Posterior cingulate gyrus (tissue), 11 donors: ENCODE measurements at places on chromosomes 2 and 18.
A peak's percentile ranks its signal among the peaks of the same experiment; 100 is the strongest.

DNA sequence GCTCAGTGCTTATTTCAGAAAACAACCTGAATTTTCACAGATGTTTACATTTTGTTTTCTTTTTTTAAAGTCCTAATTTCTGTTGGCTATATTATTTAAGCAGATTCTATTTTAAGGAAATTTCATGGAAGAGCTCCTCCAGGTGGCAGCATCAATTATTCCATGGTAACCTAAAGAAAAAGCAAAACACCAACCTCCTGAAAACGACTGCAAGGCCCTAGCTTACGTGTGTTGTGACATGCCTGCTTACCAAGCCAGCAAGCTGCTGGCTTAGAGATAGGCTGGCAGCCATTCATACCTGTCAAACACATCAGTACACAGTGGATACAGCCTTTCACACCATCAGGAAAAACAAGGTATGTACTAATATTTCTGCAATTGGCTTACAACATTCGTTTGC is 64.9 kb downstream of the LPIN2 start:
- DNase-seq = no peak

DNA sequence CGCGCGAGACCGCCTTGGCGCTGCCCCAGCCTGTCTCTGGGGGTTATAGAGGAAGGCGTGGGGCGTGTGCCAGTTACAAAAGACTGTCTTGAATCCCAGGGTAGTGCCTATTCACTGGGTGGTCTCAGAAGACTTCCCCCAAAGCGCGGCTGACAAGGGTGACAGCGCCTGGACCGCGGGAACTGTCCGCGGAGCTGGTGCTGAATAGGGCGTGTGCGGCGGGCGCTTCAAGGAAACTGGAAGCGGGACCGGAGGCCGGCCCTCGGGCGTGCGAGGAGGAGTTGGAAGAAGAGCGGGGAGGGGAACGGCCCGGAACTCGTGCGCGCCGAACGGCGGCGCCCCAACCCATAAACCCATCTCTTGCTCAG is 2.3 kb downstream of the EGR4 start:
- DNase-seq = no peak

GRCh38 chr18:21196426-21196825 is 45.6 kb upstream of the GREB1L start:
- no peak for DNase-seq

DNA sequence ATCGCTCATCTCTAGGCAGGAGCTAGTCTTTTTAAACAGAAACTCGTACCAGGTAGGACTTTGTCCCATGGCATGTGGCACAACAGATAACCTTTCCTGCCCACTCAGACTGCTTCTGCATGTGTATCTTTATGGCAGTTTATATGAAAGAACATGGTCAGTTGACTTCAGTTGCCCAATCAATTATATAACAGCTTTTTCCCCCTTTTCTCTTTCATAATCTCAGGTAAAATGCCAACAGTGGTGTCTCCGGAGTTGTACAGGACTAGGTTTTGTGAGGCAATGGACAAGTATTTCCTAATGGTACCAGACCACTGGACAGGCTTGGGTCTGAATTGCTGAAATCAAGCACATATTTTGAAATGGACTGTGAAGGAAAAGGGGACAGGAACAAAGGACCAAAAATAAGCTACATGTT is 51.6 kb upstream of the PTH2R start:
- DNase-seq = no peak

DNA sequence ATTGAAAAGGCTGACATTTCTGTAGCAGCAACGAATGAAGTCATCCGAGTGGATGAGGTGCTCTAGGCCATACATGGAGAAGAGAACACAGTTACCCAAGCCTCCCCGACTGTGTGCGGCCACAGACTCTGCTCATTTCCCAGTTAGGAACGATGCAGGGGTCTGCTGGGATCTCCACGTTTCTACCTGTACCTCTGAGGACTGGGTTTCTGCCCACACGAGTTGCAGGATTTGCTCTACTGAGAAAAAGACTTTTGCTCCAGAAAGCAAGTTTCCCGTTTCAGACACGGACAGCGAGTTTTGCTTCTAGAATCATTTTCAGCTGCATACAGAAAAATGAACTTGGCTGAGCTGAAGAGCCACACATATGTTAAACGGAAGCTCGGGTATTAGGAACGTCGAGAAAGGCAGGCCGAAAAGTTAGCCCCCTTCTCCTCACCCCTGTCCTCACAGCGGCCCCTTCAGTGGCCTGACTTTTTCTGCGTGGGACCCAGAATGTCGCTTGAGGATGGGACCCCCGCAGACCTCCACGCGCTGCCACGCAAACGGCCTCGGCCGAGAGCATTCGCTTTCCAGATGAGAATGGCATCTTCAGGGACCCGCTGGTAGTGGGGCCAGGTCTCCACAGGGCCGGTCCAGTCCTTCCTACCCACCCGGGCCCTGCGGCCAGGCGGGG is 582 bp upstream of the RAB31 start:
- DNase-seq = no peak

DNA sequence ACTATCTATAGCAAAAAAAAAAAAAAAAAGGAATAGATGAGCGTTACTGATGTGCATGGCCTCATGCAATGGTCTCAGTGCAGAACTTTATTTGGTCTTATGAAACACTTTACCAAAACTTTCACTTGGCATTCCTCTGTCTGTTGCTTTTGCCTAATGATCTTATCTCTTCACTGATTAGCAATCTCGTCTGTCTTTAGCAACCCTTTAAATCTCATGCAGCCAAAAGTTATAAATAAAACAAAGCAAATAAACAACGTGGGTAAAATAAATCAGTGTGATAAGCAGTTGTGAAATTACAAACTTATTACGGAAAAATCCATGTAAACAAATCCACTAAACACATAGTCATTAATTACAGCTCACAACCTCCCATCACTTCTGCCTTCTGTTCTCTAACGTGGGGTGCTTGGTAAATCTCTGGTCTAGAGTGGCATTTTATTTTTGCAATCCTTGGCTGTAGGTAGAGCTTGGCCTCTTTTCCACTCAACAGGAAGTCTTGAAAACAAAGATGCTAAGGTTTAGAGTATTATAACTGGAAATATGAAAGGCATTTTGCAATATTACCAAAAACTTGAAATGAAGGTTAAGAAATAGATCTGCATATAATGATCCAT is 288.0 kb downstream of the AFF3 start:
- no peak for DNase-seq

GRCh38 chr18:37499044-37499443 is 66.6 kb downstream of the CELF4 start:
- no peak for DNase-seq

- no peak for DNase-seq
Measured at GRCh38 chr2:180319586-180320405, 312.7 kb upstream of the CWC22 start.

GRCh38 chr18:68991286-68991685 is 193.4 kb downstream of the CCDC102B start:
- no peak for DNase-seq

- DNase-seq = peak; percentile 68
Measured at GRCh38 chr18:28176948-28177827, at the start of gene CDH2. Gene CDH2, minus strand, starts transcription at chr18:28177130. Its CDS starts 108 bp downstream, at chr18:28177022.

- DNase-seq = no peak
Measured at GRCh38 chr2:174977364-174977763, 27.8 kb downstream of the CHN1 start.

GRCh38 chr2:19356545-19357401 is 1.6 kb downstream of the OSR1 start:
- no peak for DNase-seq

GRCh38 chr2:84474176-84474575 is 15.1 kb upstream of the SUCLG1 start:
- no peak for DNase-seq
